Right hindlimb (tissue), 1 donor: ENCODE measurements at places on chromosomes 16 and 17.

- DNase-seq: no peak
These were observed 428.7 kb downstream of the CNTNAP4 start for GRCh38 chr16:76705892-76706291.

GRCh38 chr17:59416184-59416583 lies 84.7 kb downstream of the YPEL2 start:
- no peak for DNase-seq

DNA sequence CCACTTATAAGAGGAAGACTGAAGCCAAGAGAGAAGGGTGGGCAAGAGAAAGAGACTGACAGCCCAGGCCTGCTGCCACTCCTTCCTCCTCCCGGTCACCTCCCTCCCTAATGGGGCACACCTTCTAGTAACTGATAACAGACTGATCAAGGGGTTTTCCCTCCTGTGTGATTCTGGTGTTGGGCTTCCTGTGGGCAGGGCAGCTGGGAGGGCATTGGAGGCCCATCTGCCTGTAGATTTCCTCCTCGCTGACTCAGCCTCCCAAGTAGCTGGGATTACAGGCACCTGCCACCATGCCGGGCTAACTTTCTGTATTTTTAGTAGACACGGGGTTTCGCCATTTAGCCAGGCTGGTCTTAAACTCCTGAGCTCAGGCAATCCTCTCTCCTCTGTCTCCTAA lies 16.2 kb downstream of the CA4 start:
- no peak for DNase-seq

DNA sequence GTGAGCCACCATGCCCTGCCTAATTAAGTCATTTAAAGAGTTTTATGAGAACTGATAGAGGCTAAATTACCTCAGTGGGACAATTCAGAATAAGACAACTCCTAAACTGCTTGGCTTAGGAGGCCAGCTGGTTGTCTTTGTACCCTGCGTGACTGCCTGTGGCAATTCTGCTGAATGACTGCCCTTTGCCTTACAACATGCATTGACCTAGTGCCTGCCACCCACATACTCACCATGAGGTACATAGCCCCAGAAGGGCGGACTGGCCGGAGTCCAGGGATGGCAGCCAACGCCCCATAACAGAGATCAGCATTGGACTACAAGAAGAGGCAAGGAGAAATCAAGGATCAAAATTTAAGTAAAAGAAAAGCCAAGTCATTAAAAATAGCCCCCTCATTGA lies 7.3 kb downstream of the TAT start:
- DNase-seq: no peak

GRCh38 chr16:80806927-80807340 lies 2.5 kb upstream of the CDYL2 start:
- DNase-seq: no peak

DNA sequence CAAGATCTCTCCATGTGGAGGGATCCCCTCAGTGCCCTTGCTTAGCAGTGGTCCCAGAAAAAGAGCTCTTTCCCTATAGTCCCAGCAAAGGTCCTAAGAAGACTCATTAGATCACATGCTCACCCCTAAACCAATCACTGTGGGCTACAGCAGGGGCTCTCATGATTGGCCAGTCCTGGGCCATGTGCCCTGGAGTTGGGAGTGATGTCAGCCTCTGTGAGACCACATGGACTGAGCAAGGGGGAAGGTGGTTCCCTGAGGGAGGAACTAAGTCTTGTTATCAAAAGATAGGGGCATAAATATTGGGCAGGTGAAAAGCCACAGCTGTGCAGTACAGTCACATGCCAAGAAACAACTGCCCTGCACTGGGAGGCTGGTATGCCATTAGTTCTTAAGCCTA lies 51.3 kb downstream of the SCNN1B start:
- no peak for DNase-seq

DNA sequence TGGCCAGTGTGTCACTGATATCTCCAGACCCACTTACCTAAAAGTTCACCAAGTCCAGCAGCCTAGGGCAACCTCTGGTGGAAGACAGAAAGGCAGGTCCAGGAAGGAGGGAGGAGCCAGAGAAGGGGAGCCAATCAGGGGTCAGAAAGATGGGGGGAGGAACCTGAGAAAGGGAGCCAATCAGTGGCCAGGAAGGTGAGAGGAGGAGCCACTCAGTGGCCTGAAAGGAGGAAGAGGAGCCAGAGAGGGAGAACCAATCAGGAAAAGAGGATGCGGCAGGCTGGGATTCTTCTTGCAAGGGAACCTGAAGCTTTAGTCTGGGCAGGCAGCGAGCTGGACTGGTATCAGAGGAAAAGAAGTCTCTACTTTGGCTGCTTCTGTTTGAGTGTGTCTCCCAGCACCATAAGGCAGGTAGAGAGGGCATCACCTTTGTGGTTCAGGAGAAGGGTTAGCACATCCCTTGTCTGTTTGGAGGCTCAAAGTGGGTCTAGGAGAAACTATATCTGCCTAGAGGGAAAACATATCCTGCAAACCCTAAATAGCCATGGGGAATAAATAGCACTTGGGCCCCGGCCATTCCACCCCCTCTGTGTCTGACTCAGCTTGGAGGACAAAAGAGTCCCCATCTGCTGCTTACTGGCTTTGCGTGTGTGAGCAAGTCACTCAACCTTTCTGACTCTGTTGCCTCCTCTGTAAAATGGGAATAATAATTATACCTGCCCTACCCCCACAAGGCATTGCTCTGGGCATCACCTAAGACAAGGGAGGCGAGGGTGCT lies 43.4 kb upstream of the CRHR1 start:
- DNase-seq: peak; percentile 26

- DNase-seq: no peak
These were observed 60.7 kb upstream of the TBX2 start for GRCh38 chr17:61338874-61339478.

GRCh38 chr17:82957469-82957795 lies 117.6 kb upstream of the ZNF750 start:
- peak; percentile 38 for DNase-seq

- DNase-seq: no peak
These were observed 103.0 kb upstream of the SHISA6 start for GRCh38 chr17:11138023-11138422.

DNA sequence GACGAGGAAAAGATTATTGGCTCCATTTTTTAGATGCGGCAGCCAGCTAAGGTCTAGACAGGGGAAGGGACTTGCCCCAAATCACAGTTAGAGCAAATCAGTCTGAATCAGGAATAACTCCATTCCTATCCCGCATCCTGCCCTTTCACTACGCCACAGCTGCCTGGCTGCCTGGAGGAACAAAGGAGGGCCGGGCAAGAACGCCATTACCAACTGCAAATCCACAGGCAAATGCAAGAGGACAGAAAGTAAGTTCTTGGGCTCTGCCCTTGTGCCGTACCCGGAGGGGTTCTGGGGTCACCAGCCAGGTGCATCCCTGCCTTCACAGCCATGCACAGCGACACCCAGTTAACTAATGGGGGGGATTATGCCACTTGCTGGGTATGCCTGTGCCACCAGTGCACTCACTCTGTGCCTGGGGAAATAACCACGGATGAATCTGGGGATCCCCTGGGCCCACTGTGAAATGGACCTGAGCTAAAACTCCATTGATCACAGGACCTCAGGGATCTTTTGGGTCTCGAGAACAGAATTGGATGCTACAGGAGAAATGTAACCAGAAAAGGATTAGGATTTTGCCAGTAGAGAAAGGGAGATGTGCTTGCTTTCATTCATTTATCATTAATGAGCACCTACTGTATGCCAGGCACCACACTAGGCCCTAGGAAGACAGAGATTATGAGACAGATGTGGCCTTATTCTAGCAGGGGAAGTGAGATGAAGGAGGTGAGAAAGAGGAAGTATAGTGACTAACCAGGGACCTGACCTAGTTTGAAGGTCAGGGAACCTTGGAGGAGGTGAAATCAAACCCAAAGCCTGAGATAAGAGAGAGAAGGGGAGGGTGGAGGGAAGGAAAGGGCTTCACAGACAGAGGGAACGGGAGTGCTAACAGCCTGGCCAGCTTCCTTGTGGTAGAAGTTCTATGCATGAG lies 17.7 kb downstream of the BCL7C start:
- DNase-seq: no peak

DNA sequence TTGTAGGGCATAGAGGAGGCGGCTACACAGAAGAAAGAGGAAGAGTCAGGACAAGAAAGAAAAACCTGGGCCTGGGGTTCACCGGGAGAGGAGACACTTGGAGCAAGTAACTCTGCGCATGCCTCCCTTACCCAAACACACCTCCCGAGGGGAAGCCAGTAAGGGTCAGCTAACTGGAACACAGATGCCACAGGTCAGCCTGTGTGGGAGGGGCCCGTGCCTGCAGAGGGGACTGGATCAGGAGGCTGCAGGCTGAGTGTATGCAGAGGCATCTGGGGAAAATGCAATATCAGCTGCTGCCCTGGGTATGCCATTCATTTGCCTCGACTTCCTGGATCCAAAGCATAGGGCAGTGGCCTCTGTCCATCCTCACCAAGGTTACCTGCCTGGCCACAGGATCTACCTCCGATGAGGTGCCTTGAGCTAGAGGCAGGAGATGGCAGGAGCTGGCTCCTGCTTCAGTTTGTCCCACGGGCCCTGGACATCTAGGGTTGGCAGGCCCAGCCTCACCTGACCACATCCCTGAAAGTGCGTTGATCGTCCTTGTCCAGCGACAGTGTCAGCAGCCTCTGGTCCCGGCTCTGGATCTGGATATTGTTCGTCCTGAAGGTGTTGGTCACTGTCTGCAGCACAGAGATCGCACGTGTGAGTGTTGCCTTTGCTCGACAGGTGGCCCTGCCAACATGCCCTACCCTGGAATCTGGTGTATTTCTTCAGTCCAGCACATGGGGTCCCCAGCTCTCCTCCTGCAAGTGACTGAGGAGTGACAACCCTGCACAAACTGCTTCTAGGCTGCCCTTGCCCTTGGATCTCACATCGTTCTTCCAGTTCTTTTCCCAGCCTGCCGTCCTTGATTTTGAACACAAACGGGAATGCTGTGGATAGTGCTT lies 4.6 kb upstream of the MFSD6L start:
- DNase-seq: no peak

DNA sequence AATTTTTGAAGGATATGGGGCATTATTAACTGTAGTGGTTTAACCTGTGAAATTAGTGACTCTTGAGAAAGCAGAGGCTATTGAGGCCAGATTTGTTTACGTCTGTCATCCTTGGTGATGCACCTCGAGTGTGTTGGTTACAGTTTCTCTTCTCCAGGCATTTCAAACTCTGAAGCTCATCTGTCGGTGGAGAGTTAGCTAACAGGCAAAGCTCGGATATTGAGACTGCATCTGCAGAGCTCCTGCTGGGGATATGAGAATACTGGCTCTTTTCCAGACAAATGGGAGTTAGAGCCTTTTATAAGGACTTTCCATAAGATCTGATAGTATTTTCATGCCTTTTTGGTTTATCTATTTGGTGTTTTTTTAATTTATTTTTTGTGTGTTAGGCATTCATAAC lies 6.7 kb downstream of the CLEC16A start:
- no peak for DNase-seq

DNA sequence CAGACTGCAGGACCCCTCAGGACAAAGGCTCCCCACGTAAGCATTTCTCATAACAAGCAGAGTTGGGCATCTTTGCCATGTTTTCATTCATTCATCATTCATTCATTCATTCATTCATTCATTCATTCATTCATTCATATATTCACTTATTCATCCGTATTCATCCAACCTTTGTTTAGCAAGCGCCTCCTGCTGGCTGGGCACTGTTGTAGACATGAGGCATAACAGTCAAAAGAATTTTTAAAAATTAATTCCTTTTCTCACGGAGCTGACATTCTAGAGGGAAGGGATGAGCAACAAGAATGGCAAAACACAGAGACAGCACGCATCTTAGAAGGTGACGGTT lies 351.7 kb upstream of the TNRC6C start:
- no peak for DNase-seq

DNA sequence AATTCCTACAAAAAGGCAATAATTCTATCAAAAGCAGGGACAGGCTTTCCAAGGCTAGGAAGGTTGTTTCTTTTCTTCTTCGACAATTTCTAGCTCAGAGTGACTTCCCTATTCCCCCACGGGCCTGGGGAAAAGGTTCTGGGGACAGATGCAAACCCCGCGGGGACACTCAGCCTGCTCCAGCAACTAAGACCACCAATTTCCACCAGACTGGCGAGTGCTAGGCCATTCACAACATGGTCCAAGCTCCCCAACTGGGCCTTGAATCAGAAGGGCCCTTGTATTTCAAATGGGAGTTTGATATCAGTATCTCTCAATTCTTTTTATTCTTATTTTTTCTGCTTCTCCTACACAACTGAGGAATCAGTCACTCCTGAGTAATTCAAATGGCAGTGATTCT lies 86.7 kb downstream of the USP31 start:
- DNase-seq: no peak

DNA sequence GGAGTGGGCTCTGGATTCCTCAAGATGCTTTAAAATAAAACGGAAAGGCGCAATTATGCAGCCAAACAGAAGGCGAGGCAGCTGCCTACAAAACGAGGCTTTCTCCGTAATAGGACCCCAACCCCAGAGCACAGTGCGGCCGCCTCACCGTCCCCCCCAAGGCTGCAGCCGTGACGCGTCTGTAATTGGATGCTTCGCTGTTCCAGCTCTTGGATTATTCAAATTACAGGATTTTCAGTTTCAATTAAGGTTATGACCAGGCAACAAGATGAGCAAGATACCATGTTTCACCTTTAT lies 37.3 kb upstream of the ABR start:
- no peak for DNase-seq

DNA sequence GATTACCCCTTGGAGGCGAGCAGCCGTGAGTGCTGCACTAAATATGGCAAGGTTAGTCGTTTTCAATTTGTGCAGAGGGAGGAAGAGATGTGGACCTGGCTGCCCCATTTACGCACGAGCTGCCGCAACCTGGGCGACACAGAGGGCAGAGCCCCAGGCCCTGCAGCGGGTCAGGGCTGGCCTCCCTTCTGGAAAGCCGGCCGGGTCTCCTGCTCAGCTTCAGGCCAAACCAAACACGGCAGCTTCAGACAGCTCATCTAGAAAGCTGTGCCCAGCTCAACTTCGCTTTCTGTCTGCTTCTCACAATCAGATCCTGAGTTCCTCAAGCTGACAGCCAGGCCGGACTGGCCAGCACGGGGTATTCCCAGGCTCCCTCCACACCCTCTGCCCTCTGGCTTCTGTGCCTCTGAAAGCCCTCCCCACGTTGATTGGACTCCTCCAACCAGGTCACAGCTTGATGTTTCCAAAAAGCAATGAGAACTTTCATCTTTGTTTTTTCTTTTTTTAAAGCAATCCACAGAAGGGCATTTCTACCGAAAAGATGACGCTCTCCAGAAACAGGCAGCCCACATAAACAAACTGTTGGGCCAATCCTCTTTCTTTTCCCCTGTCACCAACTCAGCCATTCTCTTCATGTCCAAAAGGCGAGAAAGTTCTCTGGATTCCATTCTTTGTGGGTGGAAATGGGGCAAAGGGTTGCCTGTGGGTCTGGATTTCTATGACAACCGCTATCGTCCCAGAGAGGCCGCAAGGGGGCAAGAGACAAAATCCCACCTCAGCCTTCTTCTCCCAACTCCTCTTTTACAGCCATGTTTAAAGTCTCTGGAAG lies 189.0 kb downstream of the ZFHX3 start:
- no peak for DNase-seq

GRCh38 chr16:10590342-10590741 lies 9.9 kb upstream of the EMP2 start:
- no peak for DNase-seq
